ENCODE measurements at places on chromosomes 3 and 15.

DNA sequence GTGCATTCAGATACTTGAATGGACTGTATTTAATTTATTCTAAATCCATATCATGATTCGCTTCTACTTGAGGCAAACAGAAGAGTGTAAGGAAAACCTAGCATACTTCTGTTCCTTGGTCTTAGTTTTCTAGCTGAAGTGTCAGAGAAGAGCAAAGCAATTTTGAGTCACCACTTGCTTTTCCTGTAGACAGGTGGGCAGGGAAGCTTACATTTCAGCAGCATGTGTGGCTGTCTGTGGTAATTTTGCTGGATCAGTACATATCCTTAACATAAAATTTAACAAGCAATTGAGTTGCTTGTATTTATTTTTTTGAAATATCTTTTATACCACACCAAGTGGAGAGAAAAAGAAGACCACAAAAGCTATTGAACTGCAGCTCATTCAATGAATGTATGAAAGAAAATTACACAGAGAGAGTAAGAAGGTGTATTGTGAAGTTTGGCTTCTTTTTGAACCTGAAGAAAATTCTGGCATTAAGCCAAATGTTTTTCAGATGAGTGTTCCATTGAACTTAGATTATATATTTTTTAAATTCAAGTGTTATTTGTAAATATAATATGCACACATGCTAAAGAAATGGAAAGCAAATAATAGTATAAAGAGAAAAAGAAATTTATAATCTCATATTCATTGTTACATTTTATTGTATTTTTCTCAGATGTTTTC is 747.6 kb downstream of the NAALADL2 start:
- DNase-seq, result no peak

DNA sequence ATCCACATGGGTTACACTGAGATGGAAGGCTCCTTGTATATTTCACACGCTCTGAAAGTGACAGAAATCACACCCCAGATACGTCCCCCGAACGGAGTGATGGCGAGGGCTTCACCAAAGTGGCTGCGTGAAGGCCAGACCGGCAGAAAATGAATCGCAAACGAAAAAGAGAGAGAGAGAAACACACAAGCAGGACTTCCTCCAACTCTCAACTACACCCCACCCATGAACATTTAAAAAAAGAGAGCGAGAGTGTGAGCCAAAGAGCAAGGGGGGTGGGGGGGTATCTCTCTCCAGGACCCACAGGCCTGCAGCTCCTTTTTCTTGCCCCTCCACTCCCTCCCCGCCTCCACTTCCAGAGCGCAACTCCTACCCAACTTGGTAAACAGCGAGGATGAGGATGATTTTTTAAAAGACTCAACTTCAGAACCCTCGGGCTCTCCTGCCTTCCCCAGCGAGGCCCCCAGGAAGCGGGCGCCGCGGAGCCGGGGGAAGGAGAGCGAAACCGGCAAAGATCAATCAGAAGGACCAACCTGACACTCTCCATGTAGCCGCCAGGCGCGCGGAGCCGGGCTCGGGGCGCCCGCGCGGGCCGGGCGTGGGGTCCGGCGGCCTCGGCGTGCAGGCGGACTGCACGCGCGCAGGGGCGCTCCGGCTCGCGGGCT is 519.1 kb downstream of the FOXP1 start:
- DNase-seq, result no peak

- no peak for DNase-seq
Measured at GRCh38 chr3:37321377-37321781, 147.0 kb upstream of the LRRFIP2 start.

DNA sequence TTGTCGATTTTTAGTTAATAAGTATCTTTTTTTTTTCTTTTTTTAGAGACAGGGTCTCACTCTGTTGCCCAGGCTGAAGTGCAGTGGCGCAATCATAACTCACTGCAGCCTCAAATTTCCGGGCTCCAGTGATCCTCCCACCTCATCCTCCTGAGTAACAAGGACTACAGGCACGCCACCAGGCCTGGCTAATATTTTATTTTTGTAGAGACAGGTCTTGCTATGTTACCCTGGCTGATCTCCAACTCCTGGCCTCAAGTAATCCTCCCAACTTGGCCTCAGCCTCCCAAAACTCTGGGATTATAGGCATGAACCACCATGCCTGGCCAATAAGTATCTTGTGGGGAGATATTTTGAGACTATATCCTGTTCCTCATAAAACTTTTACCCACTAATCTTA is 29.4 kb upstream of the ARID3B start:
- DNase-seq, result no peak

- DNase-seq, result peak; percentile 61
Measured at GRCh38 chr3:170233530-170233929, 11.3 kb downstream of the PRKCI start.

DNA sequence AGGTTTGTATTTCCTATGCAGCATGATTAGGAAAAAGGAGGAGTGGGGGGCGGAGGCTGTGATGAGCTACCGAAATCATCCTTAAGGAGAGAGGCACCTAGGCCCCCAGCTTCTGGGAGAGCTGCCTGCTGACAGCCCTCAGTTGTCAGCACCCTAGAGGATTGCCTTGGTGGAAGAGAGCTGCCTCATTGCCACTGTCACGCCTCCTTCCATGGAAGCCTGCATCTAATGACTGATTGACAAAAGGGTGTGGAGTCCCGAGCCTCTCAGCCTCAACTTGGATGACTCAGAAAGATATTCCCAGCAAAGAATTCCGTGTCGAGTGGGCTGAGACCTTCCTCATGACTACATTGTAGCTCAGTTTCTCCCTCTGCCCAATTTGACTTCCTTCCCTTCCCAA is 320.4 kb upstream of the PROK2 start:
- no peak for DNase-seq

DNA sequence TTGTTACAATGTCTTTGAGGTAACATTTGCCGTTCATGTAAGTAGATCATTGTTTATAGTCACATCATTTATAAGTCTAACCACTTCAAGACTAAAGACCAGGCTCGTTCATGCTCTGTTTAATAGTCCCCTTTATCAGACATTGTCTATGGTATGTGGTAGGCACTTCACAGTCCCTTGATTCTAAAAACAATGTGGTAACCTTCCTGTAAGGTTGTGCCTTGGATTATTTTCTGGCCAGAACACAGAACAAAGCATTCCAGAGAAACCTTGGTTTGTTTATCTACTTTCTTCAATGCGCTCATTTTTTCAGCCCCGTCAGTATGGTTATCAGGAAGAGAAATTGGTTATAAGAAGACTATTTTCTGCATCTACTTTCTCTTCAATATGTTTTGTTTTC is 16.3 kb upstream of the ST3GAL6 start:
- no peak for DNase-seq

GRCh38 chr3:135995766-135996165 is 30.2 kb downstream of the PPP2R3A start:
- DNase-seq, result no peak

All from HTR-8/SVneo (cell line).